H4 (cell line): ENCODE measurements at places on chromosomes 6 and 20. TPM values are rescaled to one million over a fixed set of nuclear protein-coding genes. Genes with fewer than 3 reads are reported as not detected.

Gene PLCB1
- 9.0 and 10.6 TPM in 2 replicates for total RNA-seq

Gene LY6G6D
- not detected in 2 replicates for total RNA-seq

Gene GRM1
- 0.02 and 0.53 TPM in 2 replicates for total RNA-seq

Gene NKAIN4
- total RNA-seq = 0.78 TPM in 1 of 2 replicates, not detected in the other

Gene EPHA7
- total RNA-seq = 1.7 and 5.6 TPM in 2 replicates

GRCh38 chr6:150314230-150315188 lies 54.3 kb upstream of the IYD start:
- DNase-seq = no peak

- DNase-seq = no peak
These were observed 237.5 kb upstream of the TAB2 start for GRCh38 chr6:149079911-149080491.

DNA sequence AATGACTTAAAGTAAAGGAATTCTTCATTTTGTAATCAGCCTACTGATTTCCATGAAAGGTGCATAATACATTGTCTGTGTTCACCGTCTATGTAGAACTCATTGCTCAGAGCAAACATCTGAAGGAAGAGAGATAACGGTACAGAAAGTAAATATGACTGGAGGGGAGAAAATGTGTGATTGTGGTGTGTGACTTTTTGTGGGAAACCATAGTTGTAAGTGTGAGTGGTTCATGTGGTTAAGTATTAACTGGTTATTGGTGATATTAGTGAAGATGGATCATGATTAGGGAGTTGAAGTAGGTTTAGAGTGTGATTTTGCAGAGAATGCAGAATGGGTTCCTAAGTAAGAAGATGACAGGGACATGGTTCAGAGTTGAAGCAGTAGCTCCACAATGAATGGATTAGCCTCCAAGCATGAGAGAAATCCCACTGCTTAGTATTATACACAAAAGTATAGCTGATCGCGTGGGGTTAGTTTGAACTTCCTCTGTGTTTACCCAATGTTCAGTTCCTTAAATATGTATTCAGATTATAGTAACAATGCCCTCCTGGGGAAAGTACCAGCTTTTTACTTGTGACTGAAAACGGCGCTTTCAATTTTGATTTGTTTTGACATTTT lies 368.9 kb downstream of the UTRN start:
- no peak for DNase-seq

DNA sequence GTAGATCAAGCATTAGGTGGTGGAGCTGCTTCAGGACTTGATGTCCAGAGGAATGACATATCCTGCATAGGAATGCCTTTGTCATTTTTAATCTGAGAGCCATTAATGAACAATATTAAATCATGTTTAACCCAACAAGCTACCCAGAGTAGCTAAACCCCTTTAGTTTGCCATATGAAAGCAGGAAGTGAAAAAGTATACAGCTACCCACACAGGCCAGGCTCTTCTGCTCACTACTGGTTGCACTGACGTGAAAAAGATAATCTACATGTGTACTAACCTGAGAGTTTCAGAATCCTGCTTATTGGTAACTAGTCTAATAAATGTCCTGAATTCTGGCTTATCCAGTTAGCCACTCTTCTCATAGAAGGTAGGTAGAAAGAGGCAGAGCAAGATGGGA lies 19.9 kb downstream of the GLYATL3 start:
- DNase-seq = no peak
